Stimulated activated CD4-positive, alpha-beta T cell treated with anti-CD3 and anti-CD28 coated beads, Interleukin-2, amount 100 ng/mL, for 48 hours (primary cell): ENCODE measurements at places on chromosomes 11 and 22.

- no peak for DNase-seq
Measured at GRCh38 chr11:44610186-44610955, 44.9 kb downstream of the CD82 start.

GRCh38 chr11:118175993-118176777 lies at the start of gene SCN2B:
SCN2B (minus strand) TSS chr11:118176639; CDS start chr11:118176431, 208 bp downstream.
- DNase-seq, result no peak

DNA sequence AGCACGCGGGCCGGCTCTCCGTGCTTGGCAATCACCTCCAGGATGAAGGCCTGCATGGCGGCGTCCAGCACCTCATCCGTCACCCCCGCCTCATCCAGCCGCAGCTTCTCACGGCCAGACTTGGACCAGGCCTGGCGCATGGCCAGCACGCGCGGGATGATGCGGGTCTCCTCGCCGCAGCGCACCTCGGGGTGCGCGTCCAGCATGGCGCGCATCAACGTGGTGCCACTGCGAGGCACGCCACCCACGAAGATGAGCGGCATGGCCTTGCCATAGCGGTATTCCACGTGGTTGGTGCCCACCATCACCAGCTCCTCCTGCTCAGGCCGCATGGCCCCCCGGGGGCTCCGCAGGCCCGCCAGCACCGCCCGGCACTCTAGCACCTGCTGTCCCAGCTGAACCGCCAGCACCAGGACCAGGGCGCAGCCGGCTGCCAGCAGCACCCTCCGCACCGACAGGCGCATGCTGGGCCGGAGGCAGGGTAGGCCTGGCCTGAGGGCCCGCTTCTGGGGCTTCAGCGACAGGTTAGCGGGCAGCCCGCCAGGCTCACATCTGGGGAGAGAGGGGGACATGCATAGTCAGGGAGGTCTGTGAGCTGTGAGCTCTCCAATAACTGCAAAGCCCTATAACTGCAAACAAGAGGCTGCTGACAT lies 29.0 kb upstream of the TFIP11 start:
- DNase-seq, result no peak

- DNase-seq, result no peak
Measured at GRCh38 chr11:76515494-76515893, 70.7 kb downstream of the EMSY start.

DNA sequence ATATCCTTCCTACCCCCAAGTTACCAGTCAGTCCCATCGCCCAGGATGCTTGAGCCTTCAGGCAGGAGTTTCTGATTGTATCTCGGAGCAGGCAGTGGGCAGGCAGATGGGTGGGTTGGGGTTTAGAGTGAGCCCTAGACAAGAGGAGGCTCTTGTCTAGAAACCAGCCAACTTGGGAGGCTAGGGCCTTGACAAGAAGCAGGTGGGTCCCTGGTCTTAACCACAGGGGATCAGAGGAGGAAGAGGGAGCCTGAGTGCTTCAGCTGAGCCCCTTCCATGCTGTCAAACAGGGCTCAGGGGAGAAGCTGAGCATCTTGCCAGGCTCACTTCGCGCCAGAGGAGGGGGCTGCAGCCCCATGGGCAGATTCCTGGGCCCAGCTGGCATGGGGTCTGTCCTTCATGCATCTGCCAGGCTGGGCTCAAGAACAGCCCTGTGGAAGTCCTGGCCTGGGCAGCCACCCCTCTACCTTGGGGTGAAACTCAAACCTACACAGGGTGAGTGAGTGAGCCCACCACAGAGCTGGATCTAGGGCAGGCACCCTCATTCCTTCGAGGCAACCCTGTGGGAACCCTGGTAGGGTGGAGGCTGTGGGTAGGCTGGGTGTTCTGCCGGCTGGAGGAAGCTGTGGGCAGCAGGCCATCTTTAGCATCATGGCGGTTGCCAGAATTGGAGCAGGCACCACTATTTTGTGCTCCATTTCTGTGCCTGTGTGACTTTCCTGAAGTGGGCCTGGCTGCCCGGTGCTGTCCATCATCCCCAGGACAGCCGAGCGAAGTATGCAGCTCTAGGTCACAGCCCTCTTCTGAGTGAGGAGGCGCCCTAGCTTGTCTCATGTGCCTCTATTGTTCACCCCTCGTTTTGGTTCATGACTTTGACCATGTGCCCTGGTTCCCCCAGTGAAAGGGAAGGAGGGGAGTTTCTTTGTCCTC lies 108.1 kb downstream of the MORC2 start:
- no peak for DNase-seq

DNA sequence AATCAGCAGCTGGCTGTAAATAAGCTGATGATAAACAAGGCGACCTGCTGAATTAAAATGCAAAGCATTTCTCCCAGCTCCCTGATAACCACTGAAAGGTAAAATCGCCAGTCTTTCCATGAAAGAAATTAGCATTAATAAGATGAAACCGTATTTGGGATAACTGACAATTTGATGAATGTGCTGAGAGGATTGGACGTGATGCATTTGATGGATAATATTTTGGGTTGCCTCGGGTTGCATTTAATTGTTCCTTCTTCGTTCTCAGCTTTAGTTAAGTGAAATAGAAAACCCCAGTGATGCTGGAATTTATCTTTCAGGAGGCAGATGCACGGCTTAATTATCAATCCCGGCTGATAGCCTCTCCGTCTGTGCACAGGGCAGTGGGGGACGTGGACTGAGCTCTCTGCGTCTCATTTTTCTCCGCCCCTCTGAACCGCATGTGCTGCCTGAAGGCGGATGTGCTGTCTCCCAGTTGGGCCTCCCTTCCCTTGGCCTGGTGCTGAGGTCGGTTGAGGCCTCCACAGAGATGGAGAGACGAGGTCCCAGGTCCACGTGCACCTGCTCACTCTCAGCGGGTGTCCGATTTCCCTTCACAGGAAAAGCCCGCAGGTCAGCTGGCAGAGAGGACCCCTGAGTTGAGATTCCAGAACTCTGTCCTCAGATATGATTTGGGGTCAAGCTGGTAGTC lies 846.2 kb downstream of the BRD1 start:
- DNase-seq, result no peak

- no peak for DNase-seq
Measured at GRCh38 chr11:40230821-40231220, 1228.6 kb downstream of the LRRC4C start.

GRCh38 chr11:134785660-134786284 lies 373.7 kb upstream of the B3GAT1 start:
- DNase-seq, result no peak

DNA sequence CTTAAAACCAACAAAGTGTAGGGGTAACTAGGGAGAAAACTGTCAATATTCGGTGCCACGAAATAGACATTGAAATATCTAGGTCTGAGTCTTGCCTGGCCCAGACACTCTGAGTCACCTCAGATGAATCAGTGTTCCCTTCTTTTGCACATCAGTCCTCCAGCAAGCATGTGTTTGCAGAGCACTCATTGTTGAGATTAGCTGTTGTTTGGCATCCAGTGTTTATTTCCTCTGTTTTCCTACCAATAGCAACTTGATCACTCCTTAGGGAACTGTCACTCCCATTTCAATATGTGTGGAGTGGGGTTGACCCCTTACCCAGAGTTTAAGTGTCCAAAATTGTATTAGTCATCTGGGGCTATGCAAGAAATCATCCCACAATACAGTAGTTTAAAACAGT lies 4.7 kb upstream of the ASCC2 start:
- no peak for DNase-seq

DNA sequence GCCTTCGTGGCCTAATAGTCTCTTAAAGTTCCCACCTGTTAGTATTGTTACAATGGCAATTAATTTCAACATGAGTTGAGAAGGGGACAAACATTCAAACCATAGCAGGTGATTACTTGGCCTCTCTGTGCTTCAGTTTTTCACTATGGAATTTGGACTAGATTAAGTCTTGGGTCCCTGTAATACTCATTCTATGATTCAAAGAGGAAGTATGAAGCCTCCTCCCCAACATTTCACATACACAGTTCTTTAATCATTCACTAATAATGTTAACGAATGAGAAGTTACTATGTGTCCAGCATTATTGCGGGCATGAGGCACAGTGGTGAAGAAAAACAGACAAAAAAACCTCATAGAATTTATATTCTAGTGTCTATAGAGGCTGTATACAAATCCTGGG lies 19.9 kb upstream of the USP47 start:
- DNase-seq, result no peak

GRCh38 chr11:9868641-9869040 lies 204.8 kb downstream of the SWAP70 start:
- no peak for DNase-seq

- DNase-seq, result no peak
Measured at GRCh38 chr11:101914341-101914737, 471 bp upstream of the CEP126 start.

GRCh38 chr11:61109671-61110070 lies 7.4 kb downstream of the CD5 start:
- no peak for DNase-seq

- no peak for DNase-seq
Measured at GRCh38 chr22:44175676-44176075, 5.0 kb upstream of the PARVG start.

- DNase-seq, result no peak
Measured at GRCh38 chr11:112525844-112526590, 265.4 kb upstream of the PLET1 start.

- DNase-seq, result no peak
Measured at GRCh38 chr11:131810541-131810940, 440.1 kb downstream of the NTM start.

DNA sequence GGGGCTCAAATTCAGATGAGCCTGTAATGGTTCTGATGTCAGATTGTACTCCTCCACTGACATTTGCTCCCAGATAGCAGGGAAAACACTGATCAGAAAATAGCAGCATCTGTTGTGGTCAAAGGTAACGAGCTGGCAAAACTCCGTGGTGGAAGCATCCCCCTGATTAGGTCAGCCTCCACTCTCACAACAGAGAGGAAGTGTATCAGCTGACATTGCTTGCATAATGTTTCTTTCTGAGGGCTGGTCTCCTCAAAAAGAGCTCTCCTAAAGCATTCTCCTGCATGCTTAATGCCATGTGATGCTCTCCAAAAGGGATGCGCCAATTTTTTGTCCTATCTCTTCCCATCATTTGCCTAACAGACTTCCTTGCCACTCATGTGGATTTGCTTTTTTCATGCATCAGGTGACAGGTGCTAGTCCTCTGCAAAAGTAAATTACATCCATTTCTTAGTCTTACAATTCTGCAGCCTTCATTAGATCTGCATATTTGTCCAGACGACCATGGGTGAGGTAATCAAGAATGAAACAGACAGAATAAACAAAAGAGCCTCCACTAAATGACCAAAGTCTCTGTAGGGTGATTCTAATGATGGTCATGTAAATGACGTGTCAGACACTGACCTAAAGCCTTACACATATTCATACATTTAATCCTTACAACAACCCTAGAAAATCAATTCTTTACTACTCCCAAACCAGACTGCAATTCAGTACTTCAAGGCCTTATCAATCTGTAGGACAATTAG lies 6.4 kb upstream of the TENM4 start:
- DNase-seq, result no peak
